ENCODE measurements at places on chromosomes 6 and 20.
A peak's percentile ranks its signal among the peaks of the same experiment; 100 is the strongest.

- H3K27me3 ChIP-seq: no peaks in the 10 kb centered on the region
- peaks cover 13% of the 10 kb centered on the region for H3K4me1 ChIP-seq
- H3K27ac ChIP-seq: no peak overlapping the region
- no peak for DNase-seq
Measured at GRCh38 chr6:16493802-16494201, 255.4 kb downstream of the GMPR start.

DNA sequence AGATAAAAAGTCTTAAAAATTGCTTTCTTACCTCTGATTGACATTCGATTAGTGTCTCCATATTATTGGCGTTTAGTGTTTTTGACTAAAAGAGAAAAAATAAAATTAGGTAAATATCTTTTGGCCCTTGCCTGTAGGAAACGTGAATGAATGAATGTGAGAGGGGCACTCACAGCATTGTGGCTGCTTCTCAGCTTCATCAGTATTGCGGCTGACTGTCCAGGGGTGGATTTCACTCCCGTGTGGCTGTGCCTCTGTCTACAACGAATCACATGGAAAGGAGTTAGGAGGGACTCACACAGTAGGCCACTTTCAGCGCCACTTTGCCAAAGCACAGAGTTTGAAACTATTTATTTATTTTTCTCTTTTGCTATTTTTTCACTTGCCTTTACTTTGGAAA, 844 bp downstream of the TAGAP start:
- H3K27me3 ChIP-seq: no peaks in the 10 kb centered on the region
- H3K4me3 ChIP-seq: no peak overlapping the region
- DNase-seq: no peak
- H3K36me3 ChIP-seq: no peaks in the 10 kb centered on the region
- H3K4me1 ChIP-seq: peaks cover 4% of the 10 kb centered on the region
- no peak overlapping the region for H3K27ac ChIP-seq

GRCh38 chr6:3847521-3847920, 1.7 kb upstream of the FAM50B start:
- H3K36me3 ChIP-seq: no peaks in the 10 kb centered on the region

DNA sequence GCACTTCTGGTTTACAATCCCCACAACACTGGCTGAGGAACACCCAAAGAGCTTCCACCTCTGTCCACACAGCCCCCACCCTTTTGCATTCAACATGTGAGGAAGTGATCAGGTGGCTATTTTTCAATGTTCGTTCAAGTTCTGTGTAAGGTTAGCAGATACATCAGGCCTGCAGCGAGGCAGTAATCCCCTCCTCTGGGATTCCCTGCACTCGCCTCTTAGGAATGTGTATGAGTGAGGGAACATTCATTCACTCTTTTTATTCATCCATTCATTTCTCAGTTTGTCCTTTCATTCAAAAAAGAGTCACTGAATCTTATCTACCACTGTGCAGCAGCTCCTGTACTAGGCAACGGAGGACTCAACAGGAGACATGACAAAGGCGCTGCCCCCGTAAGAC, 236.4 kb upstream of the PRDM1 start:
- H3K36me3 ChIP-seq: no peaks in the 10 kb centered on the region
- DNase-seq: no peak
- H3K27ac ChIP-seq: no peak overlapping the region
- H3K27me3 ChIP-seq: no peaks in the 10 kb centered on the region

DNA sequence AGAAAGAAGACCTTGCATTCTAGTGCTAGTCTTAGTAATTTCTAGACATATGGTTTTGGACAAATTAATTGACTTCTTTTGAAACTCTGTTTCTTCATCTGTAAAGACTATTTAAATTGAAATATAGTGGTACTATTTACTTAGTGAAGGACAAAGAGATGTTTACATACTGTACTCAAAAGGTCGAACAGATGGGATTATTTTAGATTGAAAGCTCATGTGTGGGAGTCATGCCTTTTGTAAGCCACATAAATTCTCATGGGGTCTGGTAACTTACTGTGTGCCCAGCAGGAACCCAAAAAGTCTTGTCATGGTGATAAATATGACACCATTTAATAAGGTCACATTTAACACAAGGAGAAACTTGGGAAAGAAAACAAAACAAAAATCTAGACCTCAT, 368.2 kb upstream of the CITED2 start:
- H3K27ac ChIP-seq: no peak overlapping the region
- DNase-seq: no peak
- no peaks in the 10 kb centered on the region for H3K4me1 ChIP-seq
- no peak overlapping the region for H3K4me3 ChIP-seq
- no peaks in the 10 kb centered on the region for H3K36me3 ChIP-seq

- no peaks in the 10 kb centered on the region for H3K4me1 ChIP-seq
- no peaks in the 10 kb centered on the region for H3K36me3 ChIP-seq
- peak; percentile 57 for DNase-seq
Measured at GRCh38 chr20:23668477-23668951, 20.3 kb downstream of the CST4 start.

Data from tibial artery (tissue), 4 donors.